ENCODE measurements at places on chromosomes 5 and 9.

DNA sequence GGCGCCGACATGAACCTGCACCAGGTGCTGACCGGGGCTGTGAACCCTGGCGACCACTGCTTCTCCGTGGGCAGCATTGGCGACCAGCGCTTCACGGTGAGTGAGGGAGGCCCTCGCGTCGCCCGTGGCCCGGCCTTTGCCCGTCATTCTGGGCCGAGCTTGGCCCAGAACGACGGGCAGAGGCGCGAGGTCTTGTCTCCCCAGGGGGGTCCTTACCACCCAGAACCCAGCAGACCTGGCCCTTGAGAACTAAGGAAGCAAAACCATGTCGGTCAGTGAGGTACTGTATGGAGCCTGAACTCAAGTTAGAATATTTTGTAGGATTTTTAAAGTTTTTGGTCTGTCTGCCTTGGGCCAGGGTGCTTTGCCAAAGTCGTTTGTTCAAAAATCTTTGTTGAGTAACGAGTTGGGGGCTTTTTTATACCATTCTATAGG, 691 bp downstream of the DMXL1 start:
- DNase-seq: peak; percentile 53

DNA sequence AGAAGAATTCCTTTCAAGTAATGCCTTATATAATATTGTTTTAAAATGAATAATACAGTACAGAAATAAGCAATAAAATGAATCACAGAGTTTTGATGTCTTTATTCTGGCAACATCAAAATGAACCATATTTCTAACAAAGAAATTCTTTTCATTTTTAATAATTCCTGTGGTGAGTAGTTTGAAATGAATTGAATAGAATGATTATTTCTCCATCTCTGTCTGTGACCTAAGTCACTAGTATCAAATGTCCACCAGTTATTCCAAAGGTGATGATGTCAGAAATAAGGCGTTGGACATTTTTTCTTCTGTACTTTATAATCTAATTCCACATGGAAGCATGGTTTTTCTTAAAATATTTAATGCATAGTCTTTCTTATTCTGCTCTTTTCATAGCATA, 106.2 kb downstream of the ADAMTSL1 start:
- no peak for DNase-seq

GRCh38 chr9:16484180-16484579, 386.3 kb downstream of the BNC2 start:
- DNase-seq: no peak

- DNase-seq: no peak
These were observed 57.4 kb downstream of the CFAP95 start for GRCh38 chr9:69877852-69878514.

DNA sequence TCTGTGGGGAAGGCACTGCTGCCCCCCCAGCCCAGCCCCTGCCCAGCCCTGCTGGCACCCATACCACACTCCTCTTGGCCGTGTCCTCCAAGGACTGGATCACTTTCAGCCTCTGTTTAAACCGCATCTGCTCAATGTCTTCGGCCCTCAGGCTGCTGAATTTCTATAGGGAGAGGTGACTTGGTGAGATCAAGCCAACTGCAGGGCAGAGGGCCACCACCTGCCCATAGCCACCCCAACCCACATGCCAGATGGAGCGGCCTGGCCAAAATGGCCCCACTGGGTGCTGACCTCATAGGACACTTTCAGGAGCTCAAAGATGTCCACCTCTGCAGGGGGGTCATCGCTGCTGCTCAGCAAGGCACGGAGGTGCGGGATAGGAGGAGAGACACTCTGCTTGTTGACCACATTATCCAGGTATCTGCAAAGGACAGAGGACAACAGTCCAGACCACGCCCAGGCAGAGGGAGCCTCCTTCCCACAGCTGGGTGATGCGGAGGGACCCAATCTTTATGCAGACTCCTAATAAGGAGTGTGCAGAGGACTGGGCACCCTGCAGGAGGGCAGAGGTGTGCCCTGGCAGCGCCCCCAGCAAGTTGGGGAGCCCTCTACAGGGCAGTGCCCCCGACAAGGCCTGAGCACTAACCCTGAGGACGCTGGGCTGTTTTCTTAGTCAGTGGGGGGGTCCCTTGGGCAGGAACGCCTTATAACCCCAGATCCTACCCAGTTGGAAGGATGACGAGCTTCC, 14.4 kb upstream of the MRNIP start:
- no peak for DNase-seq

DNA sequence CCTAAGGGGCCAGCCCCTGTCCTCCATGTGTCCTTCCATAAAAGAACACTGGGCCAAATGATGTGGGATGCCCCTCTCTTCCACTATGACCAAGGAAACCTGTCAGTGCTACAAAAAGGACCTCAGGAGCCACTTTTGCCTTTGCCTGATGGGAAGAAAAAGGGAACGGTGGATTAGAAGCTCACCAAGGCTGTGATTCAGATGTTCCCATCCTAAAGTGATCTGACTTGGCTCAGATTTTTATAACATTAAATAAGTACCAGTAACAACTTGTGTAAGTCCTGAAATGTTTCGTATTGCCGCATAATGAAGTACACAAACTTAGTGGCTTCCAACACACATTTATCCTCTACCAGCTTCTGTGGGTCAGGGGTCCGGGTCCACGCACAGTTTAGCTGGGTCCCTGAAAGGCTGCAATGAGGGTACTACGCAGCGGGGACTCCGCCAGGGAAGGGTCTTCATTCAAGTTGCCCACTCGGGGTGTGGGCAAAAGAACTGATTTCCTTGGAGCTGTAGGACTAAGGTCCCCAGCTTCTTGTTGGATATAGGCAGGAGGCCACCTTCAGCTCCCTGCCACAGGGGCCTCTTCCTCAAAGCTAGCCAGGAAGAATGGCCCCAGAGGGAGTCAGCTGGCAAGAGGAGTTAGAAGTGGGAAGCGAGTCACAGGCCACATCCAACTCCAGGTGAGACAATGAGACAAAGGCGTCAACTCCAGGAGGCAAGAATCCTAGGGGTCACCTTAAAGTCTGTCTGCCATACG, 60.4 kb downstream of the RAPGEF1 start:
- DNase-seq: no peak

GRCh38 chr9:70085241-70085640, 41.6 kb downstream of the MAMDC2 start:
- peak; percentile 40 for DNase-seq

DNA sequence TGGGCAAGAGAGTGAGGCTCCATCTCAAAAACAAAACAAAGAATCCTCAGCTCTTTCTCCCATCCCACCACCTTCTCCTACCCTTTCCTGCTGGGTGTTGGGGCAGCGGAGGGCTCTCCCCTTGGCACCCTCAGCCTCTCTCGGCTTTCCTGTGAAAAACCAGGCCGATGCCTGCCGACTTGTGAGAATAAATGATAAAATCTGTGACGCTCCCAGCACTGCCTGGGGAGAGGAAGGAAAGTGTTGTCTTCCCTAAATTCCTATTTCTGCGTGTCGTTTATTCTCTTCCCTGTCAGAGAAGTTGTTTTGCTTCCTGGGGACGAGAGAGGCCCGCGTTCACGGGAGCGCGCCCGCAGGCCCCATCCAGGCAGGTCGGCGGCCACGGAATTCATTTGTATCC, 19.7 kb downstream of the NEK6 start:
- no peak for DNase-seq

DNA sequence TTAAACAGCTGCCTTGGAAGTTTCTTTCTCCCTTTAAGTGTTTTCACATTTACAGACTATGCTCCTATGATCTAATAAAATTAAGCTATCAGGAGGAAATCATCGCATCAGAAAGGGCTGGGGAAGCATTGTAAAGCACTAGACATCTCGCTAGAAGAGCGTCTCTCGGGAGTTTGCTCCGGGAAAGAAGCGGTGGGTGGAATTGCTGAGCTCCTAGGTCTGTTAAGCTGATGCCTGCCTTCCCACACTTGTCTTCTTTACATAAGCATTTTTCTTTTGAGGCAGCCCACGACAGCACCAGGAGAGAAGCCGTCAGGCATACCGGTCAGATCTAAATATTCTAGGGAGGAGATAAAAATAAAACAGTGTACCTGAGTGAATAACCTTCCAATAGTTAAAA, 541.7 kb upstream of the TUSC1 start:
- DNase-seq: peak; percentile 11

DNA sequence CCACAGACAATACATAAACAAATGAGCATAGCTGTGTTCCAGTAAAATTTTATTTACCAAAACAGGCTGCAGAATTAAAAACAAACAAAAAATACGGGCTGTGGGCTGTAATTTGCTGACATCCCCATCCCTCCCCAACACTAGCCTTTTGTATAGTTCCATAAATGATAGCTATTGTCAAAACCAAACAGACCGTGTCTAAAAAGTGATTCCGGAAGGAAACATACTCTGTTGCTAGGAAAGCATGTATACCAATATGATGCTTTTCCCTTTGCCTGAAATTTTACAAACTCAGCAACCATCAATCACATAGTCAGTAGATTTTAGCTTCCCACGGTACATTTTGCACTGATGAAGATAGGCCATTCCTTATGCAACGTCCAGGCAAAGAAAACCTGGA, 80.0 kb downstream of the TMEM215 start:
- DNase-seq: no peak

DNA sequence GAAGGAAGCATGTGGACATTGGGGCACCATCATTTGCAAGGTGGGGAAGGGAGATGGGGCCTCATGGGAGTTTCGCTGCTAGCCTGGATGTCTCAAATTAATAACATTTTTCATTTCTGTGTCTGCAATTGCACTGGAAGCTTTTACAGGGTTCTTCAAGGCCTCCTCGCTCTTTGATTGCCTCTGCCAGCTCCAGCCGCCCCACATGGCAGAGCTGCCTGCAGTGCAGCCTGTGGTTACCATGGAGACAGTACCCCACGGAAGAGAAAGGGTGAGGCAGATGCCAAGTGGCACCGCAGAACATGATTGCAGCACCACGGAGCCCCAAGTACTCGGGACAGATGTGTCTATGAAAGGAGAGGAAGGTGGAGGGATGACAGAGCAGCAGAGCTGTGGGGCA, 25.4 kb downstream of the CTNND2 start:
- DNase-seq: no peak
